ENCODE measurements at places on chromosomes 11 and 22. TPM values are rescaled to one million over a fixed set of nuclear protein-coding genes. Genes with fewer than 3 reads are reported as not detected.

- no peak for DNase-seq
- H3K27me3 ChIP-seq: peaks cover 8% of the 10 kb centered on the region
- H3K27ac ChIP-seq: no peak overlapping the region
- no peaks in the 10 kb centered on the region for H3K36me3 ChIP-seq
- H3K4me3 ChIP-seq: no peak overlapping the region
Observed at GRCh38 chr11:84558085-84558905, 1068.8 kb downstream of the DLG2 start.

GRCh38 chr11:103700622-103701021 is 335.8 kb upstream of the DDI1 start:
- DNase-seq: no peak
- no peak overlapping the region for H3K27ac ChIP-seq

Gene PARVB
- total RNA-seq: 5.4 TPM

Gene C11orf86
- total RNA-seq: not detected

GRCh38 chr11:3215346-3216026 is 3.1 kb downstream of the MRGPRG start:
- H3K4me3 ChIP-seq: no peak overlapping the region
- H3K4me1 ChIP-seq: peaks cover 6% of the 10 kb centered on the region
- no peaks in the 10 kb centered on the region for H3K36me3 ChIP-seq
- H3K27me3 ChIP-seq: peaks cover 48% of the 10 kb centered on the region
- H3K27ac ChIP-seq: no peak overlapping the region

GRCh38 chr11:59191890-59192289 is 20.0 kb downstream of the DTX4 start:
- H3K4me3 ChIP-seq: no peak overlapping the region
- H3K27ac ChIP-seq: no peak overlapping the region
- DNase-seq: no peak
- H3K27me3 ChIP-seq: peaks cover 6% of the 10 kb centered on the region

Gene MAP6
- total RNA-seq: 3.0 TPM

DNA sequence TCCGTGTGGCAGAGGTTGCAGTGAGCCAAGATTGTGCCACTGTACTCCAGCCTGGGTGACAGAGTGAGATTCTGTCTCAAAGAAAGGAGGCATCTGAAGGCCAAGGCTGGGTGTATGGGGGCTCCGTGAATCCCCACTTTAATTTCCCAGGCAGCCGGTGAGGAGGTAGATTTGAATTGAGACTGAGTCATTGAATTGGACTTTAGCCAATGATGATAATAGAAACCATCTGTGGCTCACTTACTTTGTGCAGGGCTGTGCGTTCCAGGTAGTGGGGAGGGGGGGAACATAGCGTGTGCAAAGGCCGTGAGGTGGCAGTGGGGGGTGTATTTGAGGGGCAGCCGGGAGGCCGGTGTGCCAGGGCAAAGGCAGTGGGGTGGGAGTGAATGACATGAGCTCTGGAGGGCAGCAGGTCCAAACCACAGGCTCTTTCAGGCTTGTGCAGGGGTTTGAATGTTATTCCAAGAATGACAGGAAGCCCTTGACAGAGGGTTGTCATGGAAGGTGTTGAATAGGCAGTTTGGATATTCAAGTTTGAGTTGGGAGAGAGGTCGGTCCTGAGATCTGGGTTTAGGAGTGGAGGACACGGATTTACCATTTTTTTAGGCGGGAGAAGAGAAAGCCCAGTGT is 6.1 kb downstream of the ARHGAP8 start:
- DNase-seq: no peak
- no peak overlapping the region for H3K27ac ChIP-seq
- H3K27me3 ChIP-seq: peaks cover 50% of the 10 kb centered on the region
- H3K4me3 ChIP-seq: no peak overlapping the region
- no peaks in the 10 kb centered on the region for H3K36me3 ChIP-seq

Gene PNPLA3
- total RNA-seq: 3.0 TPM

- no peak overlapping the region for H3K4me3 ChIP-seq
- H3K36me3 ChIP-seq: no peaks in the 10 kb centered on the region
- no peak overlapping the region for H3K27ac ChIP-seq
- DNase-seq: no peak
Observed at GRCh38 chr11:93559681-93560080, 16.5 kb upstream of the SMCO4 start.
